G401 (cell line): ENCODE measurements at places on chromosomes 13 and 19. TPM values are rescaled to one million over a fixed set of nuclear protein-coding genes. Genes with fewer than 3 reads are reported as not detected.
A peak's percentile ranks its signal among the peaks of the same experiment; 100 is the strongest.

KLK11 gene
- not detected in 2 replicates for total RNA-seq

- DNase-seq = no peak
These were observed 21.8 kb downstream of the FPR3 start for GRCh38 chr19:51816711-51817110.

- DNase-seq = peak; percentile 46
These were observed 141.6 kb downstream of the FGF14 start for GRCh38 chr13:102260256-102260655.

GRCh38 chr19:47096721-47097120 is 16.9 kb downstream of the ZC3H4 start:
- DNase-seq = peak; percentile 50

DNA sequence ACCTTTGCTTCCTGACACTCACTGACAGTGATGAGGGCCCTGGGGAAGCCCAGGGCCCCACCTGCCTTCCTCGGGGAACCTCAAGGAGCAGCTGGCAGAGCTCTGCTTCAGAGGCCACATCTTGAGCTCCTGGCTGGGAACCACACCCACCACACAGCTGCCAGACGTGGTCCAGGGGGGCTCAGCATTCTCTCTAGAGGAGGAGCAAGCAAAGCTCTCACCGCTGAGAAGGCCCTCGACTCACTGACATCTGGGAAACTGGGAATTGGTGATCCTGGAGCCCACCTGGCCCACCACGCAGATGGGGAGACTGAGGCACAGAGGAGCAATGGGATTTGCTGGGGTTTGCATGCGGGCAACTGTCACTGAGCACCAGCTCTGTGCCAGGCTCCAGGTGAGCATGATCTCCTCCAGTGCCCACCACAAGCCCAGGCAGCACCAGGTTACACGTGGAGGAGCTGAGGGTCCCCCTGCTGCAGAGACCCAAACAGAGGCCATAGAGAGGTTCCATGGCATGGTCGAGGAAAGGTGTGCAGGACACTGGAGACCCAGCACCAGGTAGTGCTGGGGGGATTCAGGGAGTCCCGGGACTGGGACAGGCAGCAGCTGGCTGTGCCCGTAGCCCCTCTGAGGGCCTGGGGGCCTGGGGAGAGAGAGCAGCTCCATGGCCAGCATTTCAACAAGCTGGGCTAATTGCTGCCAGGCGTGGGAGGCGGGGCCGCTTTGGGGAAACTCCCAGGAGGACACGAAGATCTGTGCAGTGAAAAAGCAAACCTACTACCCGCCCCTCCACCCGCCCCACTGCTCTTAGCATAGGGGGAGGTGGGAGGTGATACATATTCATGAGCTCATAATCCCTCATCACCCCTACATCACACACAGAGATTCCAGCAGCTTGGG is 33.4 kb downstream of the PEPD start:
- no peak for DNase-seq

- peak; percentile 23 for DNase-seq
These were observed 193.8 kb downstream of the KATNAL1 start for GRCh38 chr13:30113551-30113950.

IFNL1 gene
- total RNA-seq = not detected in 2 replicates

HCN2 gene
- 6.0 and 6.7 TPM in 2 replicates for total RNA-seq

MYO16 gene
- total RNA-seq = not detected in 2 replicates

DNA sequence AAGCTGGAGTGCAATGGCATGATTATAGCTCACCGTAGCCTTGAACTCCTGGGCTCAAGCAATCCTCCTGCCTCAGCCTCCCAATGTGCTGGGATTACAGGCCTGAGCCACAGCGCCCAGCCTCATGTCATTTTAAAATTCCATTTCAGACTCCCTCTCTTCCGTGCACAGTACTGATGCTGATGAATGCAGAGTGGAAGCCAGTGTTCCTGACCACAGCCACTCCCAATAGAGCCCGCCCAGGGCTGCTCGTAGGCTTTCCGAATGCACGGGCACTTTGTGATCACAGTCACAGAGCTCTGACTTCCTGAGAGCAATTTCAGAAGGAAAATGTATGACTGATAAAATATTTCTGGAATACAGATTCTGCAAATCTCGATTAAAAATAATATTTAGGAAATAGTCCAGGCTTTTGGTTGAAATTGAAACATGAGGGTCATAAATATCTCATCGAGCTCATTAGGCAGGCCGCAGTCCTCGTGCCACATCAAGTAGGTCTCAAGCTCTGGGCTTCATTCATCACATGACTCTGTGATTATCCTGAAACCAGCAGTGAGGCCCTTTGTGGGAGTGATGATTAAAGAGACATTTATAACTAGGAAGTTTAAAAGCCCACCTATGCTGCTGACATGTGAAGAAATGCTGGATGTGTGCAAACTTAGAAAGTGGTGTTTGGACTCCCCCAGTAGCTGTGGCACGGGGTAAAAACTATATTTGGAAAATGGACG is 38.9 kb upstream of the AMER2 start:
- no peak for DNase-seq

C19orf53 gene
- total RNA-seq = 132 and 158 TPM in 2 replicates

DNA sequence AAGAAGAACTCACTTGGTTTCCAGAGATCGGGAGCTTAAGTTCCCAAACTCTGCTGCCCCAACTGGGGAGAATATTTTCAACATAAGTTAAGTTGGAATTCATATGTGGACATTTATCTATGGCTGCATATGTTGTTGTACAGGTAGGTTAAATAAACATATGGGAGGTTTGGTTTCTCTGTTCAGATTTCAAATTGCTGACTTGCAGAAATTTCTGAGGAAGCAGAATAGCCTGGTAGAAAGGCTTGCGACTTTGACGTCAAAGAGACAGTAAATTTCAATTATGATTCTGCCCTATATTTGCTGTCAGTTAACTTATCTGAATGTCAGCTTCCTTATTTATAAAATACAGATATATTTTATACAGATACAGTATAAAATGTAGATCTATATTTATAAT is 40.0 kb upstream of the TPP2 start:
- DNase-seq = no peak

GRCh38 chr19:3784607-3785450 is 1.4 kb downstream of the MATK start:
- no peak for DNase-seq

TNFSF13B gene
- total RNA-seq = not detected in 2 replicates

GRCh38 chr19:53775524-53775923 is 48.6 kb downstream of the NLRP12 start:
- no peak for DNase-seq

- no peak for DNase-seq
These were observed 1.5 kb downstream of the CD22 start for GRCh38 chr19:35330475-35330874.
